Left hindlimb (tissue), 1 donor: ENCODE measurements at places on chromosomes 11 and 22.

GRCh38 chr11:60792521-60792920, 7.4 kb downstream of the MS4A10 start:
- DNase-seq: no peak

- DNase-seq: no peak
Measured at GRCh38 chr11:20061776-20062175, 98.5 kb downstream of the DBX1 start.

GRCh38 chr11:68892576-68892975, 11.1 kb downstream of the MRPL21 start:
- DNase-seq: no peak

- DNase-seq: no peak
Measured at GRCh38 chr22:25334162-25334490, 114.7 kb downstream of the CRYBB2 start.

DNA sequence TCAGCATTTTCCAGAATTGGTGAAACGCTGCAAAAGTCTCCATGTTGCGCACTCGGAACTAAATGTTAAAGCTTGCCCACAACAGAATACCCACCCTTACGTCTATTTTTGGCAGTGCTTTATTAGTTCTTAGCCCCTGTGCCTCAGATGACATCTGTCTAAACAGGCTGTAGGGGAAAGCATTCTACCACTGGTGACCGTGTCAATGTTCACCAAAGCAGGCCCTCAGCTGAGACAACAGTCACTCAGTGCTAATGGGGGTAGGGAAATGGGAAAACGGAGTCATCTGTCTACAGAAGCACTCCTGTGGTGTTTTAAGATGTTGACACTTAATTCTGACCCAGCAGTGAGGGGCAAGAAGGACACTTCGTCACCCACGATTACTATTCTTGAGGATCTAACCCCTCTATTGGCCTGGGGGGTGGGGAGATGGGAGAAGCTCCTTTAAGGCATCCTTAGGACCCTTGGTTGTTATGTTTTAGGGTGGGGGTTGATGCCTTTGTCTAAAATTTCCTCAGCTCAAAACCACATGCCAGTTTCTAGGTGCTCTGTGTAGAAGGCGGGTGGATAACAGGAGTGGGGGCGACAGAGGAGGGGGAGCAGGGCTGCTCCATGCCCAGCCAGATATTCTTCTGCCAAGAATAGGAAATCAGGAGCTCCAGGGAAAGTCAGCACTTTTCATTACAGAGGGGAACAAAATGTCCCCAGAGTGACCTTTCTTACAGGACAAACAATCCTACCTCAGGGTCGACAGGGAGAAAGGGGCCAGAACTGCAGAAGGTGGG, 15.6 kb upstream of the MFRP start:
- peak; percentile 27 for DNase-seq

DNA sequence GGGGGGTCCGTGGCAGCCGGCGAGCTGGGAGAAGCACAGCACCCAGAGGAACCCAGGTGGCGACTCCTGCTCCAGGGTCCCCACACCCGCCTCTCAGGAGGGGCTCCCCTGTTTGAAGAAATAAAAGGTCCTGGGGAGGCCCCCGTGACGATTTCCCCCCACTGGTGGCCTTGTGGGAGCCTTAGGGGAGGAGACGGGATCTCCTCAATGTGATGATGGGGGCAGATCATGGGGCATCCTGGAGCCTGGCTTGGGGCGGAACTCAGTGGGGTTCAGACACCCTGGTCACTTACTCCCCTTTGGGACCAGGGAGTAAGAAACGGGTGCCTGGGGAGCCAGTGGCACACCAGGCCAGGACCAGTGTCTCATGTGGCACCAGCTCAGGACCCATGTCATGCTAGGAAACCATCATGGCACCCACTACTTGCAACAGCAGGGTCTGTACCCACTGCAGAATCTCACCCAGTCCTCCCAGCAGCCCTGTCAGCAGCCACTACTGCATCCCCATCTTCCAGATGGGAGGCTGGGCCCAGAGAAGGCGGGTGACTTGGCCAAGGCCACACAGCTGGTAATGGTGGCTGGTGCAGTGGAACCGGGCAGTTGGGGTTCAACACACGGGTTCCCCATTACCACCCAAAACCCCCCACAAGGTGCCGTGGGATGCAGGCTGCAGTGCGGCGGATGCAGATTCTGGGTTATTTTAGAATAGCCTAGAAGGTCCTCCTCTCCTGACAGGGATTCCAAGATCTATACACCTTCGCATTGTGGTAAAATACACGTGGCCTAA, 130.7 kb downstream of the CTTN start:
- peak; percentile 15 for DNase-seq

GRCh38 chr22:45548991-45549761, 46.5 kb downstream of the FBLN1 start:
- DNase-seq: peak; percentile 74

DNA sequence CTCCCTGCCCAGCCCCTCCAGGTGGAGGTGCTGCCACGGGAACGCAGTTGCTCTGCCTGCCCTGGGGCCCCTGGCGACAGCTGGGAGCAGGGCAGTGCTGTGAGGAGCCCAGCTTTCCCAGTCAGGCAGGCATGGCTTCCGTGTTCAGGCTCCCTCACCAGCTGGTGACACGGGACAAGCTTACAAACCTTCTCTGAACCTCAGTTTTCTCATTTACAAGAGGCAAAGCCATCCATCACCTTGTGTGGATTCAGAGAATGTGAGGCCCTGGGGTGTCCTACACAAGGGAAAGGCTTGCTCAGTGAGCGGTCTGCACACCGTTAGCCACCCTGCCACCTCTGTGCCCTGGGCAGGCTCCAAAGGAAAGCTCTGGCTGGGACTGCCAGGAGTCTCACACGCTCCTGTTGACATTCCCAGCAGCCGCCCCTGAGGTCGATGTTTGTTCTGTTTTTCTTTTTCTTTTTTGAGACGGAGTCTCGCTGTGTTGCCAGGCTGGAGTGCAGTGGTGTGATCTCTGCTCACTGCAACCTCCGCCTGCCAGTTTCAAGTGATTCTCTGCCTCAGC, 23.5 kb downstream of the SUN2 start:
- peak; percentile 2 for DNase-seq

- no peak for DNase-seq
Measured at GRCh38 chr11:104736502-104736901, 161.8 kb downstream of the CASP12 start.

DNA sequence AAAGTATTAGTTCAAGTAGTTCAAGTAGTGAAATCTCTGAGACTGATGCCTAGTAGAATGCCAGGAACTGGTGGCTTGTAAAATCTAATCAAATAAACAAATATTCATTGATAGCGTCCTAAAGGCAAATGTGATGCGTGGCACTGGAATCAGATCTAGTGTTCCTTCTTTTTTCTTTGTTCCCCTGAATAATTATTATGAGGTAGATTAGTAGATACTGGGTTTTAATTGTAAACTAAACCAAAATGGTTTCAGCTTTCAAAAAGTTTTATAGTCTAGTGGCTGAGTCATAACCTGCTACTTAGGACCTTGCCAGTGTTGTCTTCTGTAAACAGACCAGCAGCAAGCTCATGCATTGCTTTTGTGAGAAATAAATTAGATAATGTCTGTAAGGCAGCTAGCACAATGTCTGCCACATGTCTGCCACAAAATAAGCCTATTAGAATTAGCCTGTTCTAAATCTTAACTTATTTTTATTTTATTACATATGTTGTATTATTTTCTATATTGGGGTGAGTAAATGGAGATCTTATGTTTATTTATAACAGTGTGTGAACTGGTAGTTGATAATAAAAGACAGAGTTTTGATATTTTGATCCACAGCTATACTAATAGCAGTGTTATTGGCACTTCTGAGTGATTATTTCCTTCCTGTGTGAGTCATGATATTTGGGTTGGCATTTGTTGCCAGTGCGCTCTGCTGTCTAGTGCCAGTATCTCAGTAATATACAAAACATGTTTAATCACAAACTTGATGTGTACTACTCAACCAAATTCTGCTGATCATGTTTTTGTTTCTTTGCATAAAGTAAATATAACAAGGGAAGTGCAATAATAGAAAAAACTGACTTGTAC, 135.7 kb downstream of the TMEM135 start:
- DNase-seq: no peak

DNA sequence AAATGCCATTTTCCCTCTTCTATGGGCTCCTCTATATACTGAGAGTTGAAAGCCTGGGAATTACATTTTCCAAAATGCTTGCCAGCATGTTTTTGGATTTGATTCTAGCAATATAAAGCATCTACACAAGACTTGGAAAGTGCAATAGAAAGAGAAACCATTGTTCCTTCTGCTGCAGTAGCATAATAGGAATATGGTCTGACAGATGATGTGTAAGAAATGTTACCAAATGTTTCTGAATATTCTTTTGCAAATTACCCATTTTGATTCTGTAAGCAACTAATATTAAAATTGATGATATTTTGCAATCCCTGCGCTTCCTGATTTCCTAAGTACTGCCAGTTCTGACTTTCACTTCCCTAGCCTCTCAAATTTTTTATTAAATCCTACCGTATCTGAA, 61.6 kb downstream of the CASP12 start:
- DNase-seq: no peak

- DNase-seq: no peak
Measured at GRCh38 chr11:68312780-68313573, 586 bp downstream of the LRP5 start.

- no peak for DNase-seq
Measured at GRCh38 chr22:21593406-21594232, 26.1 kb downstream of the UBE2L3 start.

GRCh38 chr22:47304854-47305253, 542.4 kb downstream of the TBC1D22A start:
- DNase-seq: no peak

GRCh38 chr22:35023692-35024363, 42.1 kb upstream of the ISX start:
- DNase-seq: peak; percentile 65

- DNase-seq: no peak
Measured at GRCh38 chr11:34791780-34792542, 124.2 kb downstream of the APIP start.

DNA sequence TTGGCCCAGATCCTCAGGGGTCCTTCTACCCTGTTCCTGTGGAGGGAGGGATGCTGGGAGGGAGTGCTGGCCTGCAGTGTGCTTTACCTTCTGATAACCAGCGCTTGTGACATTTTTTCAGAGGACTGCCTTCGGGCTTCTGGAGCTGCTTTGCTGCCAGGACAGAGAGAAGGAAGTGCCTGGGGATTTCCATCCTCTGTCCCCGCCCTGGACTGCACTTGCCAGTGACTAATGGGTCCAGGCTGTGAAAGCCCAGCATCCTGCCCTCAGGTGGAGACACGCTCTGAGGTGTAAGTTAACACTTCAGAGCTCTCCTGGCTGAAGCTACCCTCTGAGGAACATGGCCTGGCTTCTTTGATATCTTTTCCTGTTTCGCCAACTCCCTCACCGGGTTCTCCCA, 158.7 kb upstream of the SYT13 start:
- DNase-seq: no peak

DNA sequence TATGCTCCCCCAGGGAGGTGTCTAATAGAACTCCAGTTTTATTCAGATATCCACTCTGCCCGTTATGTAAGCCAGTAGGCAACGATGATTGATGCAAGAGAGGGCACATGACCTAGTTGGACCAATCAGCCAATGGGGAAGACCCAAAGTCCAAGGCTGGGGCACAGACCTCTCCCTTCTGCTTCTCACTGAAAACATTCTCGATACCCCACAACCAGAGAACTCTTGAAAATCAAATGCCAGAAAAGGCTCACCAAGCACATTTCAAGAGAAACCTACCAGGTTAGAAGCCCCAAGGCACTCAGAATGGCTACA, 7.4 kb downstream of the HIRA start:
- no peak for DNase-seq

GRCh38 chr11:91365986-91366585, 858.5 kb upstream of the FAT3 start:
- DNase-seq: peak; percentile 36

DNA sequence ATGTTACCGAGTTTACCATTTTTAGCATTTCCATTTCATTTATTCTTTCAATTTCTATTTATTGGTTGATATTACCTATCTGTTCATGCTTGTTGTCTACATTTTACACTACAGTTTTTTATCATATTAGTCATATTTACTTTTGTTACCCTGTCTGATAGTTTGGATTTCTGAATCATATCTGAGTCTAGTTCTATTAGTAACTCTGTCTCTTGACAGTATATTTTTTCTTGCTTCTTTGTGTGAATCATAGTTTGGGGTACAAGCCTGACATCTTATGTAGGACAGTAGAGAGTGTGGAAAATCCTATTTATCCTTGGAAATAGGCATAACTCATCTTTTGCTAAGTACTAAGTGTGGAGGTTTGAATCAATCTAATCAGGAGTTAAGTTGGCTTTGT, 263.9 kb upstream of the SESN3 start:
- no peak for DNase-seq

DNA sequence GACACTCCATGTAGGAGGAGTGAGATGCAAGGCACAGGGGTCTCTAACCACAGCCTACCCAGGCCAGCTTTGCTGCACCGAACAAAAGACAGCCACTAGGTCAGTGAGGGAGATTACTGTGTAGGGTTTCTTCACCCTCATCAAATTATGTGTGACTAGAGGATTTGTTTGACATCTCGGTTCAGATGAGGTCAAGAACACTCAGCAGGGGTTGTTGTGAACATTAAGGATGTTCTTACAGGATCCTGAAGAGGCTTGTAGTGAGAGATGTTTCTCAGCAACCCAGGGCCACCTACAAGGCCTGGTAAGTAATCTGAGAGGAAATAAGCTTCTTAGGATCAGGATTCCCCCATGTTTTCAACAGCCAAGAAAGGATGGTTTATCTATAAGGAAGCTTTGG, 202.1 kb downstream of the NXPE2 start:
- no peak for DNase-seq

GRCh38 chr11:104531075-104531474, 367.1 kb upstream of the PDGFD start:
- DNase-seq: no peak

- DNase-seq: no peak
Measured at GRCh38 chr11:76805206-76805913, 22.2 kb downstream of the TSKU start.

DNA sequence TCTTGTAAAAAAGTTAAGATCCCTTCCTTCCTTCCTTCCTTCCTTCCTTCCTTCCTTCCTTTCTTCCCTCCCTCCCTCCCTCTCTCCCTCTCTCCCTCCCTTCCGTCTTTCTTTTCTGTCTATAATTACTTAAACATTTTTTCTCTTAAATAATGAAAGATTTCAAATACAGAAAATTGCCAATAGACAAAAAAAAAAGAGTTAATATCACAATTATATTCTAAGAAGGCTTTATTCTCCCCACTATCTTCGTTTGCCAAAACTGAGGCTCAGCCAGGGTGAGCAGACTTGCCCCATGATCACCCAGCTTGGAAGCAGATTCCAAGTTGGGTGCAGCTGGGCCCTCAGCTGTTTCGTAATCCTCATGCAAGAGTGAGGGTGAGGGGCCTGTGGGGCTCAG, 327 bp upstream of the CACNA1I start:
- no peak for DNase-seq

DNA sequence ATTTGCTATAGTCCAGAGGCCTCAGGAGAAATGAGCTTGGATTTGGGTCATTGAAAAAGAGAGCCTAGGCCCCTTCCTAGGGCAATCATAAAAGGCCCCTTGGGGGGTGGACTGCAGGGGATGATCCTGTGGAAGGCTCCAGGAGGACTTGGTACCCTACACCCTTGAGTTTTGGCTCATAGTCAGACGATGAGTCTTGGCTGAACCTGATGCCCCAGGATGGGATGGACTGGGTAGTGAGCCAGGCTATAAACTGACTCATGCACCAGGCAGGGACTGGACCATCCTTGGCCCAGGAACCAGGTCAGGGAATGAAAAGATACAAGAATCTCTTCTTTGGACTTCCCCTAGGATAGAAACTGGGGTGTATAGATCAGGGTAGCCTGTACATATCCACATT, 54.2 kb downstream of the NAV2 start:
- DNase-seq: no peak

- DNase-seq: no peak
Measured at GRCh38 chr11:32213223-32213622, 122.3 kb downstream of the RCN1 start.
